ENCODE measurements at places on chromosomes 5 and 9.

- DNase-seq, result no peak
Observed at GRCh38 chr9:78242041-78242440, 6.2 kb downstream of the CEP78 start.

DNA sequence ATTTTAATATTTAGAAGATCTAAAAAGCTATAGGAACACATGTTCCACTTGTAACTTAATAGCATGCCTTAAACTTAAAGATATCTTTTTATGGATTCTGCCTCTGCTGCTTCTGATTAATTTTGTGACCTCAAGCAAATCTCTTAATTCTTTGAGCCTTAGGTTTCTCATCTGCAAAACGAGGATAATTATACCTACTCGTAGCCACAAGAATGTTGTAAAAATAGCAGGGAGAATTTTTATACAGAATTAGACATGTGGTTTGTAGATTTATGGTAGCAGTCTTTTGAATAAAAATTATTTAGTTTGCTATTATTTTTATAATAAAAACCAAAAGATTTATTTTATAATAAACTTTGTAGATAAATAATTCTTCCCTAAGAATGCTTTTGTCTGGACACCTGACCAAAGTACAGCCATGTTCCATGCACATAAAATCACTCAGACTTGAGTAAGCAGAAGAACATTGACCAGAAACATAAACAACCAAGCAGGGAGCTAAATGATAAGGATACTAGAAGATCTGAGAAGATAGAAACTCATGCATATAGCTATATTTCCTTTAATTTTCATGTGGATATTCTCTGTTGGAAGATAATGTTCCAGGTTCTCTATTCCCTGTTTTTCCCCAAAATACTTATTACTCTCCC is 18.5 kb downstream of the C9orf85 start:
- no peak for DNase-seq

DNA sequence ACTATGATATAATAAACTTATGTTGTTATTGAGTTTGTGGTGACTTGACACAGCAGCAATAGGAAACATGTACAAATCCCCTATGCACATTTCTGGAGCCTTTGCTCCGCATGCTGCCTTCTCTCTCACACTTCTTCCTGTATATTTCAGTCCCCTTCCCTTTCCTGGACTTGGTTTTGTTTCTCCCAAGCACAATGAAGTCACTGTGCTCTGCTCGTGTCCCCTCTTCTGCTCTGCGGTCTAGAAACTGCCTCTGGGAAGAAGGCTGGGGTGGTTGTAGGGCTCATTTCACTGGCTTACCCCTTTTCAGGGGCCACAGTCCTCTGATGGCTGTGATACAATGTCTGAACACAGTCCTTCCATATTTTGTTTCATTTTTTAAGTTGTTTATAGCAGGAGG is 15.7 kb upstream of the FGD3 start:
- DNase-seq, result no peak

GRCh38 chr9:77903666-77904285 is 127.8 kb downstream of the GNAQ start:
- DNase-seq, result no peak

- DNase-seq, result no peak
Observed at GRCh38 chr5:161314033-161314432, 232.5 kb downstream of the GABRB2 start.

DNA sequence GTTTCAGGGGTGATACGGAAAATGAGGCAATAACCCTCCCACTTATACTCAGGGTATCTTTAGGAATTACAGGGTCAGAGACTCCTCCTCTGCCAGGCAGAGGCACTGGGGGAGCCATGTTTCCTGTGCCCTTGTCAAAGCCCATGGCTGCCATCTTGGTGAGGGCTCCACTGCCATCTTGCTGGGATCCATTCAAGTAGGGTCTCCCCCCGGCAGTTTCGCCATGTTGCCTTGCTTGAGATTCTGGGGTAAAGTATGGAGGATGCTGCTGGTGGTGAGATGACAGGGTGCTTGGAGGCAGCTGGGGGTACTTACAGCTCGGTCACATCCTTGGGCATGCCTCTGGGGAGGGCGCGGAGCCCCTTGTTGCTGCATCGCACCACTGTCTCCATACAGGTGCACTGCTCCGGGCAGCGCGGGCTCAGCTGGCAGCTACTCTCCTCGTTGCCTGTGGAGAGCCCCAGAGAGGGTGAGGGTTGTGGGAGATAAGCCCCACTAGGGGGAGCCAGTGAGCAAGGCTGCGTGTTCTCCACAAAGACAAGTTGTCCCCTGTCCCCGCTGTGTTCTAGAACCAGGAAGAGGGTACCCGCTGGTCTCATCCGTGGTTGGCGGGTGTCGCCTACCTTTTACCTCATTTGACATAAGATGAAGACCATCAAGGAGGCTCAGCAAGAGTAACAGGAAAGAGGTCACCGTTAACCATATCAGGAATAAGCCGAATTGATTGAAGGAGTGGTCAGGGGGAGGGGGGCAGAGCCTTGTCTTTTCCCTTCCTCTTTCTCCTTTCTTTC is 169.0 kb upstream of the PANK3 start:
- no peak for DNase-seq

GRCh38 chr5:35990941-35991611 is at the start of gene UGT3A1:
UGT3A1 (minus strand) TSS chr5:35991390; CDS start chr5:35991240, 150 bp downstream.
- no peak for DNase-seq

GRCh38 chr9:109349421-109349846 is 28.6 kb upstream of the EPB41L4B start:
- no peak for DNase-seq

GRCh38 chr9:6925836-6926235 is 168.1 kb downstream of the KDM4C start:
- DNase-seq, result no peak

DNA sequence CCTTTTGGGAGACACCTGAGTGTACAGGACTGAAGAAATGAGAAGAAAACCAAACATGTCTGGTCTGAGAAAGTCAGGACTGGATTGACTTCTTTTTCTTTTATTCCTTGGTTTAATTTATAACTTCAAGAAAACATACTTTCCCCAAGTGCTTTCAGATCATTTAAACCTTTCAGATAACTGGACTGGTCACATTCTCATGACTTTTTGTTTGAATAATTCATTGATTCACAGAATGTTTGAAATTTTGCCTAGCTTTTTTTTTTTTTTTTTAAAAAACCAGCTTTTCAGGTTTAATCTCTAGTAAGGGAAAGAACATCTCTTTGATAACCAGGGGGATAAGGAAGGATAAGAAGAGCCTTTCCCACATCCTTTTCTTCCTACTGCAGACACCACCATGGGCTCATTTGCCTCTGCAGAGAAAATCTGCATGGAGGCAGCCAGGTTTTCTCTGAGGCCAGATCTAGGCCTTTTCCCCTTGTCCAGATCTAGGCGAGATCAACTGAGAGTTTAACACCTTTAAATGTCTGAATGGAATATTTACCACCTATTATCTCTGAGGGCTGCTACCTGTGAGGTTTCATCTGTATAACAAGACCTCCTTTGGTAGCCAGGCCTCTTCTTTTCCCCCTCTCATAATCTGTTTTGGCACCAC is 45.0 kb upstream of the SLC28A3 start:
- DNase-seq, result no peak

DNA sequence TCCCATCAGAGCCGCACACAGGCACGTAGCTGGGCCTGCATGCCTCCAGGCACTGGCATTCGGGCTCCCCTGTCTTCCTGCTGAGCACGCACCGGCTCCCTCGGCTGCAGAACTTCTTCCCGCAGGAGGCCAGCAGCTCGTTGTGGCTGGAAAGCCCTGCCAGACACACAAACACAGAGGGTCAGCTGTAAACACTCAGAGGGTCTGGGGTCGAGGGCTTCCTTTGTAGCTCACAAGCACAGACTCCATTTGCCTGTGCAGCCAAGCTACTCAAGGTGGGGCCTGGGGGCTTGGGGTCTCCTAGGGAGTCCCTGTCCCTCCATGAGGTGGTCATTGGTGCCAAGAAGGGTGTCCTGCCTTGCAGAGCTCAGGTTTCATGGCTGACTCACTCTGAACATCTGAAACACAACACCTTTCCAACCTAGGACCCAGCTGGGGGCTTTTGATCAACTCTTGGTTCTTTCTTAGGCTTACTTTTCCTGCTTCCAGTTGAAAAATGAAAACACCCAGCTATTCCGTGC is 211.4 kb downstream of the FSTL4 start:
- DNase-seq, result no peak

GRCh38 chr9:113921396-113921925 is 45.4 kb downstream of the ZNF618 start:
- no peak for DNase-seq

GRCh38 chr9:133242991-133243390 is 32.0 kb downstream of the ABO start:
- DNase-seq, result no peak

Data from cortex of kidney (tissue), 1 donor.